Lung (tissue), 17 donors: ENCODE measurements at places on chromosomes 11 and 22. TPM values are rescaled to one million over a fixed set of nuclear protein-coding genes. Genes with fewer than 3 reads are reported as not detected.

RSF1 gene
- total RNA-seq: 110 TPM

DNA sequence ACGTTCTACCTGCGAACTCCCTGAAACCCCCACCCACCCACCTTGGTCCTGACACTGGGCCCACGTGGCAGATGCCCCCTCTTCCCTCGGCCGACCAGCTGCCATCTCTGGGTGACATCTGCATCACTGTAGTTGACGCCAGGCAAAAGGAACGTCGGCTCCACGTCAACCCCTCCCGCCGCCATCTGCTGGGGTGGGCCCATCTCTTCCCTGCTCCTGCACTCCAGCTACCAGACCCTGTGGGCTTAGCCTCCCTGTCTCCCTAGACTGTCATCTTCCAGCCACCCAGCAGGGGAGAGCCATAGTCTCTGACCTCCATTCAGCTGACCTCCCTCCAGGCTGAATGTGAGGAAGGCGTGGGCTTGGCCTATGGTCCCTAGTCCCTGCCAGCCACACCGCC is 21.4 kb downstream of the CHID1 start:
- H3K27ac ChIP-seq: no peak overlapping the region
- DNase-seq: no peak
- H3K27me3 ChIP-seq: no peaks in the 10 kb centered on the region
- no peaks in the 10 kb centered on the region for H3K36me3 ChIP-seq
- no peak overlapping the region for H3K4me3 ChIP-seq

GRCh38 chr22:17781319-17782031 is 7.2 kb upstream of the BID start:
- DNase-seq: peak; percentile 55
- no peak overlapping the region for H3K27ac ChIP-seq
- H3K4me1 ChIP-seq: peaks cover 12% of the 10 kb centered on the region
- no peak overlapping the region for H3K4me3 ChIP-seq
- H3K27me3 ChIP-seq: no peaks in the 10 kb centered on the region
- H3K36me3 ChIP-seq: no peaks in the 10 kb centered on the region

DNA sequence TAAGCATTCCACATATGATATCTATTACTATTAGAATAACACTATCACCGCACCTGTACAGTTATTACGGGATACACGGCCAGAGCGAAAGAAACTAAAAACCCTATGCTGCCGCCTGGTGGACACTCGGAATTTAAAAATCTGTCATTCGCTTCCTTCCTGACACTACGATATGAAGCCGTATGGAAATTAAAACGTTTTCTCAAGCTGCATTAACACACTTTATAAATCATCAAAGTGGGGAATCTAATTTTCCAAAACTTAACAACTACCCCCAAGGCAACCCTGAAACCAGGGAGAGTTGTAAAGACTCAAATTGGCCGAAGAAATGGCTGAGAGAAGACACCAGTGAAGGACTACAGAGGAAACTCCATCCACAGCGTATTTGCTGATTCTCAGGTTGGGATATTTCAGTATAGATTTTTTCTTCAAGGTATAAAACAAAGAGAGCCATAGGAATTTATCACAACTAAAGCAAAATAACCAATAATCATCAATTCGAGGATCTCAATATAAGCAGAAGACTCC is 1.4 kb downstream of the CCDC73 start:
- peaks cover 2% of the 10 kb centered on the region for H3K27me3 ChIP-seq
- H3K27ac ChIP-seq: no peak overlapping the region
- no peak overlapping the region for H3K4me3 ChIP-seq
- no peaks in the 10 kb centered on the region for H3K4me1 ChIP-seq
- no peaks in the 10 kb centered on the region for H3K36me3 ChIP-seq

OR51B4 gene
- total RNA-seq: not detected

GRCh38 chr11:119307219-119307618 is 9.7 kb downstream of the MCAM start:
- H3K4me1 ChIP-seq: peaks cover 3% of the 10 kb centered on the region
- H3K4me3 ChIP-seq: no peak overlapping the region
- H3K27ac ChIP-seq: no peak overlapping the region
- peaks cover 7% of the 10 kb centered on the region for H3K36me3 ChIP-seq

DNA sequence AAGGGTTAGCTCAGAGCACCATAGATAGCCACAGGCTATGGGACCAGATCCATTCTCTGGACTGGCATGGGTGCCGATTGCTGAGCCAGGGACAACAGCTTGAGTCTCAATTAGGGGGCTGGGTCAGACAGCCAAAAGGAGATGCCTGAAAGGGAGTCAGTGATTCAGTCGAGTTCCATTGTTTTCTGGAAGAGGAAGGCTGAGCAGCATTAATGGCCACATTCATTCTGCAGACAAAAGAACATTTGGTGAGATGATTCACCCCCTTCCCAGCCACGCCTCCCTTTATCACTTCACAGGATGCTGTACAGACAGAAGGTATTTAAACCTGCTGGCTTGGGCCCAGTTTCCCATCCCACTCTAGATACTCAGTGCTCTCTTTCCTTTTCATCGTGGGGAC is 131.9 kb downstream of the ADAMTS15 start:
- H3K36me3 ChIP-seq: no peaks in the 10 kb centered on the region
- H3K27ac ChIP-seq: peak overlapping the region; percentile 67
- H3K4me3 ChIP-seq: no peak overlapping the region

DNA sequence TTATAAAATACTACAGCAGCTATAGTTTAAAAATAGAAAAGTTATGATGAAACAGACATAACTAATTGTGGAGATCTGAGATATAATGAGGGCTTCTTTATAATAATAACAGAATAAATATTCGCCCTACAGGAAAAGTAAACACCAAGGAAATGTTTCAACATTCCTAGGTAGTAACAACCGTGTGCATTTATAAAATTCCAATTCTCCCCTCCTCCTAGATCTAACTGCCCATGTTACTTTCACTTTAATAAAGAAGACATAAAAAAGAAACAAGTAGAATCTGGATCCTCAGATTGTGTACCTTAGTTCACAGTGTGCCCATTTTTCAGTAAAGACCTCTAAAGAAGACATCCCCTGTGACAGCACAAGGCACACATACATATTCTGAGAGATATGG is 57.8 kb upstream of the MN1 start:
- H3K36me3 ChIP-seq: peaks cover 50% of the 10 kb centered on the region
- no peak overlapping the region for H3K27ac ChIP-seq
- no peak for DNase-seq
- H3K4me3 ChIP-seq: no peak overlapping the region

CCDC188 gene
- 1.6 TPM for total RNA-seq

GRCh38 chr22:30445438-30446145 is 20.0 kb downstream of the MTFP1 start:
- no peaks in the 10 kb centered on the region for H3K4me1 ChIP-seq
- no peaks in the 10 kb centered on the region for H3K36me3 ChIP-seq
- H3K4me3 ChIP-seq: no peak overlapping the region
- DNase-seq: no peak

DNA sequence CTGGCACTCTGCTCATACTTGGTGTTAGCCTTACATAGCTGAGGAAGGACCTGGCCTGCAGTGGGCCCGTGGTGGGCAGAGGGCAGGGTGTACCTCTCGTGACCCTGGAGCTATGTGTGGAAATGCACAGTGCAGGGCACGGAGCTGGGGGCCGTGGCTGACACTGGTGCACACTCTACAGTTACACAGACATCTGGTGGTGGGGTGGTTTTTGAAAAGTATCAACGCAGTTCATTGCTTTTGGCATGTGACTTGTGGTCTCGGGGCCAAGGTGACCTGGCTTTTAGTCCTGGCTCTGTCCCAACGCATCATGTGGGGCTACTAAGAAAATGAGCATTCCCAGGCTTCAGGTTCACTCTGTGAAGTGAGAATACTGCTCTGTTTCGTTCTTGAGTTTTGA is 553.6 kb downstream of the NTM start:
- no peak for DNase-seq
- no peaks in the 10 kb centered on the region for H3K4me1 ChIP-seq
- H3K27ac ChIP-seq: no peak overlapping the region
- H3K27me3 ChIP-seq: no peaks in the 10 kb centered on the region
- no peak overlapping the region for H3K4me3 ChIP-seq

DNA sequence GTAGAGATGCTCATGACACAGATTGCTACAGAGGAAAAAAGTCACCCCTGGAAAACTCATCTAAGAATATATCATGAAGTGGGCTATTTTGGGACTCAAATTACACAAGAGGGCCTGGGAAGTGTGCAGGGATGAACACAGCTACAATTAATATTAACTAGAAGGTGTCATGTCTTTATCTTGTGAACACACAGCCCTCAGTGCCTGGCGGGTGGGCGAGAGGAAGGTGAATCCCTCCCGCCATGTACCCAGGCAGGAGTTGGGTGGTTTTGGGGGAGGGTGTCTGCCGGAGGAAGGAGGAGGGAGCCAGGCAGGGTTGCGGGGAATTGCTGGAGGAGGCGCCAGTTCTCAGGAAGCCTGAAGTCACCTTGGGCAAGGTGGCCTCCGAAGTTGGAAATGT is 5.1 kb upstream of the FAM83F start:
- peaks cover 66% of the 10 kb centered on the region for H3K27me3 ChIP-seq
- no peak overlapping the region for H3K4me3 ChIP-seq
- no peaks in the 10 kb centered on the region for H3K36me3 ChIP-seq
- H3K27ac ChIP-seq: no peak overlapping the region

RAB3IL1 gene
- 8.8 TPM for total RNA-seq

DNA sequence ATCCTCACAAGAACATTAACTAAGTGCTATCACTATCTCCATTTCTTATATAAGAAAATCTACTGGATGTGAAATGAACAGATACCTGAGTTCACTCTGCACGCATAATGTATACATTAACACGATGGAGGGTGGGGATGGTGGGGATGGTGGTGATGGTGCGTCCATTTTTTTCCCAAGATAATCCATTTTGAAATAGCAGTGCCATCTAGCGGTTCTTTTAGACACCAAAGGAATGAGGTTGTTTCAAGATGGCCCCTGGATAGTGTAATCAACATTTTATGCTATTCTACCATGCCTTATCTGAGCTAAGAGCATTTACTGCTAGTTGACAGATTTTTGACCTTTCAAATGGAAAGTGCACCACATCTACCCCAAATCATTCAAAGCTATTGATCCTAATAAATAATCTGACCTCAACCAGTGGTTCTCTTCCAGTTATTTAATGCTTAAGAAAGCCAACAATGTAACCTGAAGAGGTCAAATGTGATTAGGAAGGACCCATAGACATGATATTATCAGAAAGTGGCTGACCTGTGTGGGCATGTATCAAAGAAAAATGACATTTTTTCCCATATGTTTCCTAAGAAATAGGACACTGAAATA is 714.7 kb upstream of the TENM4 start:
- no peaks in the 10 kb centered on the region for H3K4me1 ChIP-seq
- no peak overlapping the region for H3K4me3 ChIP-seq
- no peaks in the 10 kb centered on the region for H3K27me3 ChIP-seq
- no peak overlapping the region for H3K27ac ChIP-seq
- H3K36me3 ChIP-seq: no peaks in the 10 kb centered on the region

- no peaks in the 10 kb centered on the region for H3K27me3 ChIP-seq
- H3K4me1 ChIP-seq: peaks cover 22% of the 10 kb centered on the region
- no peak overlapping the region for H3K4me3 ChIP-seq
- no peak overlapping the region for H3K27ac ChIP-seq
- no peak for DNase-seq
- no peaks in the 10 kb centered on the region for H3K36me3 ChIP-seq
Measured at GRCh38 chr11:69284081-69284511, 9.9 kb upstream of the MYEOV start.

DNA sequence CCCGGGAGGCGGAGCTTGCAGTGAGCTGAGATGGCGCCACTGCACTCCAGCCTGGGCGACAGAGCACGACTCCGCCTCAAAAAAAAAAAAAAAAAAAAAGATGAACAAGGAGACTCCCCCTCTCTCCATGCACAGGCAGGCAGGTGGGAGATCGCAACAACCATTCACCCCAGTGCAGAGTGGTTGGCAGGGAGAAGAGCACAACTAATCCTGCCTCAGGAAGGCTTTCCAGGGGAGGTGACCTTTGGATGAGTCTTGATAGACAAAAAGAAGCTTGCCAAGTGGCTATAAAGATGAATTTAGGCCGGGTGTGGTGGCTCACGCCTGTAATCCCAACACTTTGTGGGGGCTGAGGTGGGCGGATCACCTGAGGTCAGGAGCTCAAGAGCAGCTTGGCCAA is 30.0 kb downstream of the FLRT1 start:
- H3K27me3 ChIP-seq: no peaks in the 10 kb centered on the region
- no peak for DNase-seq
- no peaks in the 10 kb centered on the region for H3K36me3 ChIP-seq
- no peak overlapping the region for H3K27ac ChIP-seq

GRCh38 chr22:29256606-29257325 is 11.0 kb downstream of the RHBDD3 start:
- H3K27ac ChIP-seq: no peak overlapping the region
- DNase-seq: no peak
- H3K36me3 ChIP-seq: peaks cover 11% of the 10 kb centered on the region
- no peaks in the 10 kb centered on the region for H3K4me1 ChIP-seq
- no peaks in the 10 kb centered on the region for H3K27me3 ChIP-seq

- H3K27me3 ChIP-seq: no peaks in the 10 kb centered on the region
- H3K27ac ChIP-seq: no peak overlapping the region
- peaks cover 3% of the 10 kb centered on the region for H3K36me3 ChIP-seq
- DNase-seq: no peak
Measured at GRCh38 chr11:14774721-14775120, 117.3 kb downstream of the CYP2R1 start.

GRCh38 chr22:38191731-38192474 is 9.9 kb upstream of the MAFF start:
- H3K4me3 ChIP-seq: no peak overlapping the region
- H3K27me3 ChIP-seq: no peaks in the 10 kb centered on the region
- no peak for DNase-seq
- no peaks in the 10 kb centered on the region for H3K36me3 ChIP-seq
- H3K27ac ChIP-seq: no peak overlapping the region

OR10D3 gene
- not detected for total RNA-seq

GGTLC2 gene
- total RNA-seq: not detected

OR4A16 gene
- not detected for total RNA-seq

- no peak overlapping the region for H3K4me3 ChIP-seq
- H3K36me3 ChIP-seq: no peaks in the 10 kb centered on the region
- DNase-seq: no peak
- H3K27me3 ChIP-seq: no peaks in the 10 kb centered on the region
Measured at GRCh38 chr11:64150481-64151239, 15.3 kb downstream of the MACROD1 start.

ADAMTS15 gene
- 17.6 TPM for total RNA-seq

DNA sequence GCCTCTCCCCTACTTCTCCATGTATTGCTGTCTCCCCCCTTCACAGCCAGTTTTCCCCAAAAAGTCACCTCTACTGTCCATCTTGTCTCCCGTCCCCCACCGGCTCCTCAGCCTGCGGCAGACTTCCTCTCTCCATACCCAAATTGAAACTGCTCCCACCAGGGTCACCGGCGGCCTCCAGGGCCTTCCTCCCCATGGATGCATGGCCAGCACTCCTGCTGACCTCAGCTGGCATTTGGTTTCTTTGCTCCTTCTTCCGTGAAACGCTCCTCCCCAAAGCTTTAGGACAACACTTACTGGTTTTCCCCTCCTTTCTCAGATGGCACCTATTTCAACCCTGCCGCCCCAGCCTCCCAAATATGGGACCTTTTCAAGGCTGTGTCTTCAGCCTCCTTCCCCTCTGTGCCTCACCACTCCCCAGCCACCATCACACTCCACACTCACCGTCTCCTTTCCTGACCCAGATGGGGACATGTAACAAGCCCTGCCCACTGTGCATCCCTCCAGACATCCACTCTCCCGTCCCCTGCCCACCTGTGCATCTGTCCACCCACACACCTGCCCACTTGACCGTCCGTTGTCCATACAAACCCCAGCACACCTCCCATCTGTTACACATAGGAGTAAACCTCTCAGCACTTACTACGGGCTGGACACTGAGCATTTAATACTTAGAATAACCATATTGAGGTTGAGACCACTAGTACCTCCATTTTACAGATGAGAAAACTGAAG is 21.5 kb upstream of the ACR start:
- H3K27ac ChIP-seq: no peak overlapping the region
- no peak for DNase-seq
- H3K36me3 ChIP-seq: peaks cover 3% of the 10 kb centered on the region
- H3K4me1 ChIP-seq: peaks cover 7% of the 10 kb centered on the region
- no peak overlapping the region for H3K4me3 ChIP-seq
- no peaks in the 10 kb centered on the region for H3K27me3 ChIP-seq

YAP1 gene
- total RNA-seq: 257 TPM
